Upper lobe of left lung (tissue), 6 donors: ENCODE measurements at places on chromosomes 2 and 18. TPM values are rescaled to one million over a fixed set of nuclear protein-coding genes. Genes with fewer than 3 reads are reported as not detected.

SCYGR4 gene
- total RNA-seq, result not detected

DNA sequence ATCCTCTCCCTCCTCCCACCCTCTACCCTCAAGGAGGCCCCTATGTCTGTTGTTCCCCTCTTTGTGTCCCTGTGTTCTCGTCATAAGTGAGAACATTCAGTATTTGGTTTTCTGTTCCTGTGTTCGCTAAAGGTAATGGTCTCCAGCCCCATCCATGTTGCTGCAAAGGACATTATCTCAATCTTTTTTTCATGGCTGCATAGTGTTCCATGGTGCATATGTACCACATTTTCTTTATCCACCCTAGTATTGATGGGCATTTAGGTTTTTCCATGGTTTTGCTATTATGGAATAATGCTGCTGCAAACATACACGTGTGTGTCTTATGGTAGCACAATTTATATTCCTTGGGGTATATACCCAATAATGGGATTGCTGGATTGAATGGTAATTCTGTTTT lies 33.0 kb downstream of the PUM2 start:
- DNase-seq, result no peak

STARD6 gene
- not detected for total RNA-seq

DNA sequence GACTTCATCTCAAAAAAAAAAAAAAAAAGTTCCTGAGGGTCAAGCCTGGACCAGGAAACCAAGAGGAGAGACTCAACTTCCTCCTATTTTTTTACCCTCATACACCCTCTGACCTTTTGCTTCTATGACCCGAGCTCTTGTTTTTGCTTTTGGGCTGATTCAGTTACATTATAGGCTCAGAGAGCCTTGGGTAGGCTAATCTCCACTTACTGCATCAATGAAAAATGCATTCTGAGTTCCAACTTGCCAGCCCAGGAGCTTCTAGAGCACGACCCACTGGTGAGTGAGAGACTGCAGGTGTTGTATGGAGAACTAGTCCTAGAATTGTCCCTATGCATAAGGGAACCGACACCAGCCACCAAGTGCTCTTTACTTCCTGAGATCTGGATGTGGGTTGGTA lies 91.1 kb downstream of the CABLES1 start:
- DNase-seq, result no peak

CFAP65 gene
- total RNA-seq, result 15.5 TPM

DNA sequence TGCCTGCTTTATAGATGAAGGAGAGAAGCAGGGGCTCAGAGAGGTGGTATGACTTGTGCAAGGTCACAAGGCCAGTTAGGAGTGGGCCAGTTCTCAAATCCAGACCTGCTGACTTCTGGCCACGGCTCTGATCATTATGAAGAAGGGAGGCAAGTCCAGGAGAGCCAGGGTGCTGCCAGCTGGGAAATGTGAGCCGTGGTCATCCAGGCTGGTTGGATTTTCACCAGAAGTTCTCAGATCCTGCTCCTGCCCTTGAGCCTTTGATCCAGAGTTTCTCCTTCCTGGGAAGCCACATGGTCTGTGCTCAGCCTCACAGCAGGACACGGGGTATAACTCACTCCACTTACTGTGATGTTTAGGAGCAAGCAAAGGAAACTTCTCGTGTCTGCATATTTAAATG lies 239.9 kb downstream of the KLHL29 start:
- no peak for DNase-seq

DNA sequence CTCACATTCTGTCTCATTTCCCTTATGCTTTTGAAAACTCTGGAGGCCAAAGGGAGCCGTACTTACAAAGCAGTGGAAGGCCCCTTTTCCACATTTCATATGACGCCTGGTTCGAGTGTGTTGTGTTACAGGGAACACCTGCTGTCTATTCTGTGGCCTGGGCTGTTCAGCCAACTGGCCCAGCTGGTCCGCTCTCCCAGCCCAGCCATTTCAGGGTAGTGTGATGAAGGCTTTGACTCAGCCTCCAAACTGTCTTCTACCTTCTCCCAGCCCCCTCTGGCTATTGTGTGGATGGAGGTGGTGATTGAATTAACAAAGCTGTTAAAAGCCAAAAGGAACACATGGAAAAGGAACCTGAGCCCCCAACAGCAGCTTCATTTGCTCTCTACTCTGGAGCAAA lies 233.8 kb downstream of the ICOS start:
- peak; percentile 15 for DNase-seq

DNA sequence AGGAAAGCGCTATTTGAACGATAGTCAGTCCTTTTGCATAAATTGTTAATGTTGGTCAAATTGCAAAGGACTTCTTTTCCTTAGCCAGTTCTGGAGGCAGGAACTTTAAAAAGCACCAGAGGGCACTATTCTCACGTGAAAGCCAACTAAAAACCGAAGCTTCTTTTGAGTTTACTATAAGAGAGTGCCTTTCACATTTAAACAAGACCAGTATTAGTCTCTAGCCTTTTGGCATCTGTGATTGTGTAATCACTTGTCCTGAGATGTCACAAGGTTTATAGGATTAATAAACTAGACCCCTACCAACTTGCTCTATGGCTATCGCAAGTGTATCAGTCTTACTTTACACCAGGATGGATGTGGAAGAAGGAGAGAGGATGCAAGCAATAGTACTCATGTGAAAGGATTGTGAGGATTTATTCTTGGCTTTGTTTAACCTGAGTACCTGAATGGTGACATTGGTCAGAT lies 14.4 kb upstream of the STAT4 start:
- no peak for DNase-seq

DNA sequence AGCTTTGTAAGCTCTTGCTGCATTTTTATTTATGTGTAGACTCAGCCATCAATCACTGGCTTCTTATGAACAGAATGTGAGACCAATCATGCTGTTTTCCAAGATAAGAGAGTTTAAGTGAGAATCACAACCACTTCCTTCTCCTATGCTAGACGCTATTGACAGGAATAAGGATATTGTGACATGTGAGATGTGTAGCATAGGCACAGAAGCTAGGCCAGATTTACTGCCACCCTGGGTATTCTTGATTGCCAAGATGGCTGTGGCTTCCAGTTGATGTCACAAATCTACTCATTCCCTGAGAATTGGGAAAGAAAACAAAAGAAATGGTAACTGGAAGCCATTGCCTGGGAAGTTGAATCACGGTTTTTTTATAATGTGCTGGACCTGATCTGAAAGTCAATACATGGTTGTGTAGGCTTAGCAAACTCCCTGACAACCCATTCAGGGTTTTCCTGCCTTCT lies 49.9 kb downstream of the RAB27B start:
- no peak for DNase-seq

DNA sequence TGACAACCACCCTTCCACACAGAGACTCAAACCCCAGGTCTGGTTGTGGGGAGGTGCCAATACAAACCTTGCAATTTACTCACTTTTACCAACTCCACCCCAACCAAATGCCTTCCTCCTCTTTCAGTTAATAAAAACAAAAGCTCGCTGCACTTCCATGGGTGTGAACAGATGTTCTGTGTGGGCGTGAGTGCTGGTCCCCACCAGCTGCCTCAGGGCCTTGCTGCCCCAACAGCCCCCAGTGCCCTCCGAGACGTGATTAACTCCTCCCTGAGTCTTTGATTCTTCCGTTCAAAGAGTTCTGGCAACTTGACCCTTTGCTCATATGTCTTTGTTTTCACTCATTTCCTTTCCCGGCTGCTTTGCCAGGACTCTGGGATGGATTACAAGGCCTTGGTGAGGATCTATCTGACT lies 258.9 kb upstream of the CXCR4 start:
- DNase-seq, result peak; percentile 5

DNA sequence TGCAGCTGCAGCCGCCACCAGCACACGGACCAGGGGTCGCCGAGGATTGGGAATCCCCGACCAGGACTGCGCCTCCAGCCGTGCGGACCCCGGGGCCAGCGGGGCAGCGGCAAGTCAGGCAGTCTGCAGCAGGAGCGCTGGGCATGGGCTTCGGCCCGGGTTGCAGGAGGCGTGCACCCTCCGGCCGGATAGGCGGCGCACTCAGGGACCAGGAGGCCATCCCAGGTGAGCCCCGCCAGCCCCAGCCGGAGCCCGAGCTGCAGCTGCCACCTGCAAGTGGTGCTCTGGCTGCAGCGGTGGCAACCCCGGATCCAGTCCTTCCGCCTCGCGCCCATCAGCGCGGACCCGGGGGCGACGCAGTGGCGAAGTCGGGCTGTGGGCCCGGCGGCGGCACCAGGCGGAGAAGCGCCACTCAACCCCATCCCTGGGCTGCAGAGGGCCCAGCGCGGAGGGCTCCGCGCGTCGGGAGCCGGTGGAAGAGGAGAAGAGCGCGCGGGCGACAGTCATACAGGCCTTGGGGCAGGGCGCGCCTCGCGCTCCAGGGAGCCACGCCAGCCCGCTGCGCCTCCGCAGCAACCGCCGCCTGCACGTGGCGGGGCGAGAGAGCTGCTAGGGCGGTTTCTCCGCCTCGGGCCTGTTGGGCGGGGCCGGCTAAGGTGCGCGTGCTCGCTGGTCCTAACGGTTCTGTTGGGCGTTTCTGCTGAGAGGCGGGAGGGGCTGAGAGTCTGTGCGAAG lies 73.8 kb downstream of the RPIA start:
- DNase-seq, result peak; percentile 89

NEURL3 gene
- 0.61 TPM for total RNA-seq

DNA sequence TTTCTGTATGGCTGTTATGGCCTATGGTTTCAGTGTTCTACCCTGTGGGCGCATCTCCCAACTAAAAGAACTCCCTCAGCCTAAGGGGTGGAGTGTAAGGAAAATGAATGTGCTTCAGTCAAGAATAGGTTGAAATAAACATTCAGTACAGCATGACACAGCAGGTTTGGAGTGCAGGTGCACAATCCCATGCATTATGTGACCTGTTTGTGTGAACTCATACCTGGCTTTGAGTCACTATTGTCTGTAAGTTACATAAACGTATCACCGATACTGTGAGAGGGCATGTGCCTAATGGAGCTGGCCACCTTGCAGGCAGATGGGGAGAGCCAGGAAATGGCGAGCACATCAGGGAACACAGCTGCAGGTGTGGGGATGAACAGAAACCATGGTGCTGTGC lies 216.0 kb downstream of the DSEL start:
- DNase-seq, result no peak

RTP5 gene
- 0.69 TPM for total RNA-seq

- no peak for DNase-seq
Observed at GRCh38 chr2:188974164-188974563, at the start of gene COL3A1. Gene COL3A1, plus strand, starts transcription at chr2:188974373. Its CDS starts 117 bp downstream, at chr2:188974490.
